ENCODE measurements at places on chromosomes 4 and X. TPM values are rescaled to one million over a fixed set of nuclear protein-coding genes. Genes with fewer than 3 reads are reported as not detected.

Gene RHOH
- not detected for total RNA-seq

Gene STOX2
- total RNA-seq = 41.7 TPM

Gene ARHGAP36
- not detected for total RNA-seq

Gene NPNT
- total RNA-seq = 43.1 TPM

Gene HEPH
- total RNA-seq = 38.8 TPM

Gene RHOXF2
- total RNA-seq = not detected

Gene C4orf46
- 0.75 TPM for total RNA-seq

Gene CCDC160
- total RNA-seq = not detected

DNA sequence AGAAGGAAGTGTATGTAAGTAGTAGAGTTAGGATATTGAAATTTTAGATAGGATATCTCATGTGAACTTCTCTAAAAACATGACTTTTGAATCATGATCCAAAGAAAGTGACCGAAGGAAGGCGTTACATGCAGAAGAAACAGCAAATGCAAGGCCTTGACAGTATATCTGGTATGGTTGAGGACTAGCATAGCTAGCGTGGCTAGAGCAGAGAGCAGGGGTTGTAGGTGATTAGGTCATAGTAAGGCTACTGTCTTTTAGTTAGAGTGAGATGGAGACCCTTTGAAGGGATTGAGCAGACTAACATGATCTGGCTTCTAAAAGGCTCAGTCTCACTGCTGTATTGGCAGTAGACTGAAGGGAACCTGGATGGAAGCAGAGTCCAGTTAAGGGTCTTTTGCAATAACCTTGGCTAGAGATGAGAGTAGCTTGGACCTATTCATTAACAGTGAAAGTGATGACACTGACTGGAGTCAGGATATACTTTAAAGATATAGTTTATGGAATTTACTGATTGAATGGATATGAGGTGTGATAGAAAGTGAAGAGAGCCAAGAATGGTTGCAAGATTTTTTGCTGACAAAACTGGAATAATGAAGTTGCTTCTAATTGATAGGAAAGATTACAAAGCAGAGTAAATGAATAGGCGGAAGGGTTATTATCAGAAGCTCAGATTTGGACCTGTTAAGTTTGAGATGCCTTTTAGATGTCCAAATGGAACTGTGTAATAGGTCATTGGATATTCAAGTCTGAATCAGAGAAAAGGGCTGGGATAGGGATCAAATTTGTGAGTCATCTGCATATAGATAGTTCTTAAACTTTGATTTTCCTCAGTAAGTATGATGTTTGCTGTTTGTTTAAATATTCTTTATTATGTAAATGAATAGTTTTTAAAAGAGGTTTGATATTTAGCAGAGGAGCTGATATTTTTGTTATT lies 59.8 kb downstream of the MRPL1 start:
- no peak for DNase-seq
- H3K27me3 ChIP-seq = no peaks in the 10 kb centered on the region
- H3K4me3 ChIP-seq = no peak overlapping the region
- H3K36me3 ChIP-seq = no peaks in the 10 kb centered on the region

GRCh38 chrX:22882543-22882942 lies 117.2 kb upstream of the DDX53 start:
- no peaks in the 10 kb centered on the region for H3K4me1 ChIP-seq
- DNase-seq = no peak
- no peak overlapping the region for H3K27ac ChIP-seq
- H3K4me3 ChIP-seq = no peak overlapping the region

- no peak for DNase-seq
- H3K27me3 ChIP-seq = no peaks in the 10 kb centered on the region
- no peaks in the 10 kb centered on the region for H3K36me3 ChIP-seq
- peak within 1 kb of the TSS; percentile 84 for H3K27ac ChIP-seq
- peak within 1 kb of the TSS; percentile 55 for H3K4me3 ChIP-seq
Measured at GRCh38 chrX:115233497-115234455, at the start of gene LRCH2. TSS of gene LRCH2 (minus strand) at chrX:115234096. CDS start at chrX:115234041, 55 bp downstream.

- no peaks in the 10 kb centered on the region for H3K4me1 ChIP-seq
- no peaks in the 10 kb centered on the region for H3K27me3 ChIP-seq
Measured at GRCh38 chr4:6366581-6366980, 96.9 kb downstream of the WFS1 start.

- H3K27ac ChIP-seq = no peak overlapping the region
- no peak overlapping the region for H3K4me3 ChIP-seq
- H3K4me1 ChIP-seq = no peaks in the 10 kb centered on the region
- H3K36me3 ChIP-seq = no peaks in the 10 kb centered on the region
- DNase-seq = no peak
- H3K27me3 ChIP-seq = no peaks in the 10 kb centered on the region
Measured at GRCh38 chr4:141810038-141810711, 173.8 kb downstream of the IL15 start.

DNA sequence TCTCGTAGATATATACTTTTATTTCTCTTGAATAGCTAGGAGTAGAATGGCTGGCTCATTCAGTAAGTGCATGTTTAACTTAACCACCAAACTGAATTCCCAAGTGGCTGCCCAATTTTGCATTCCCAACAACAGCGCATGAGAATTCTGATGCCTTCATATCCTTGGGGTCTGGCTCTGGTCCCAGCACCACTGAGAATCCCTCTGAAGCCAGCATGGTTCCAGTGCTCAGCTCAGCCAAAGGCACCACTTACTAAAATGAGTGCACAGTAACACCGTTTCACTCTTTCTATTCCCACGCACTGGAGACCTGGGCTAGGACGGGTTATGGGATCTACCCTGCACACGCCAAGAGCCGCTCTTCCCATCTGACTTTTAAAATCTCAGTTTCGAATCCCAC lies 60.4 kb downstream of the CASP3 start:
- no peak for DNase-seq
- no peak overlapping the region for H3K4me3 ChIP-seq
- no peaks in the 10 kb centered on the region for H3K27me3 ChIP-seq
- no peaks in the 10 kb centered on the region for H3K36me3 ChIP-seq
- H3K27ac ChIP-seq = no peak overlapping the region

- H3K4me3 ChIP-seq = no peak overlapping the region
- DNase-seq = no peak
- no peaks in the 10 kb centered on the region for H3K36me3 ChIP-seq
Measured at GRCh38 chrX:134542485-134542884, 82.5 kb downstream of the HPRT1 start.

DNA sequence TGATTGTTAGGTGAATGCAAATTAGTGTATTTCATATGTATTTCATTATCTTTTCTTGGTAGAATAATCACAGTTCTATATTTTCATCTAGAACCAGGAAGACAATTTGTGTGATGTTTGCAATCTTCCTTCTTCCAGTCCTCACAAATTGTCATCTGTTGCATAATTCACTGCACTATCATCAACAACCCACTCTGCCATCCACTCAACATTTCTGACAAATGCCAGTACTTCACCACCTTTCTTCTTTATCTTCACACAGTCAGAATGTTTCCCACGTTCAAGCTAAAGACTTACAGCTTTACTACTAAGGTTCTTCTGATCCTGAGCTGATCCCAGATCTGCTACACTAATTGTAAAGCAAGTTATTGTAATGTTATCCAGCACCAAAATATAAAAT lies 107.8 kb downstream of the IQCM start:
- peak overlapping the region; percentile 25 for H3K27ac ChIP-seq
- H3K4me3 ChIP-seq = no peak overlapping the region
- H3K4me1 ChIP-seq = no peaks in the 10 kb centered on the region
- no peaks in the 10 kb centered on the region for H3K27me3 ChIP-seq
- DNase-seq = no peak
- no peaks in the 10 kb centered on the region for H3K36me3 ChIP-seq

DNA sequence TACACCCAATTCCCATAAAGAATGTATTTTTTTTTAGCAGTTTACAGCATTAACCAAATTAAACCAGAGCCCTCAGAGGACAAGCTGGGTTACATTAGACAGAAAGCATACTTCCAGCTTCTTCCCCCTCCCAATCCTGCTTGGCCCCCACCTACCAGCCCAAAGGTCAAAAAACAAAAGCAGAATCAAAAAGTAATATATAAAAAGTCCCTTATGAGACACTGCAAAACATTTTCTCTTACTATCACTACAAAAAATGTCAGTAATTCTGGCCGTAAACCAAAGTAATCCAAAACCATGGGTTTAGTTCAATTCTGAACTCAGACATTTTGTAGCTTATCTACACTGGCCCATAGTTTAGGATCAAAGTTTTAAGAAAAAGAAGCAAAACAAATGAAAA lies 38.0 kb downstream of the APBB2 start:
- H3K4me3 ChIP-seq = no peak overlapping the region
- no peaks in the 10 kb centered on the region for H3K36me3 ChIP-seq
- H3K27me3 ChIP-seq = no peaks in the 10 kb centered on the region
- peak overlapping the region; percentile 10 for H3K27ac ChIP-seq
- H3K4me1 ChIP-seq = peaks cover 37% of the 10 kb centered on the region
